ENCODE measurements at places on chromosomes 2 and 18.

- DNase-seq = no peak
Measured at GRCh38 chr18:31197676-31198075, 35.0 kb upstream of the DSC1 start.

DNA sequence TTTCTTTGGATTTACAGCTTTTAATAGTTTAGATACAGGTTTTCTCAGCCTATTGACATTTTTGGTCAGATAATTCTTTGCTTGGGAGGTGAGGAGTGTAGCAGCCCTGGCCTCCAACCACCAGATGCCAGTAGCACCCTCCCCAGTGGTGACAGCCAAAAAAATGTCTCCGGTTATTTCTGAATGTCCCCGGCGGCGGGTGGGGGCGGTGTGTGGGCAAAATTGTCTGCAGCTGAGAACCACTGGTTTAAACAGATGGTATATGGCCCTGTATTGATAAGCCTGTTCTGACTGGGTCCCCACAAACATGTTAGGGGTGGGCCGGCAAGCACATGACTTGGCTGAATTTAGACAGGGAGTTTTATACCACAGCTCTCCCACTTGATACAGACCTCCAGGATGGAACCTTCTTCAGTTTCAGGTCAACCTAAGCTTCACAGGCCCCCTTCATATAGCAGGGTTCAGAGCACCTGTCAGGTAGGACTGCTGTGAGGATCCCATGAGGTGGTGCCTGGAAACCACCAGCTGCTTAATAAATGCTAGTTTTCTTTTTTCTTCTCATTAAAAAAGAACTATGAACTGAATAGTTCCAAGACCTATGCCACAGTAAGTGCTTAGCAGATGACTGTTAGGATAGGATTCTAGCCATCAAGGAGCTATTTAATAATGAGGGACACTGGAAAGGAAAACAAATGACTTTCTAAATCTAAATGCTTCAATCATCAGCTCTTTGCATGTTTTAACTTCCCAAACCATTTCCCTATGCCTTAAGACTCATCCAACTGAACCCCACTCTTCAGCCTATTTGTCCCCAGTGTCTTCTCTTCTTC is 18.1 kb downstream of the LPIN2 start:
- DNase-seq = peak; percentile 81

DNA sequence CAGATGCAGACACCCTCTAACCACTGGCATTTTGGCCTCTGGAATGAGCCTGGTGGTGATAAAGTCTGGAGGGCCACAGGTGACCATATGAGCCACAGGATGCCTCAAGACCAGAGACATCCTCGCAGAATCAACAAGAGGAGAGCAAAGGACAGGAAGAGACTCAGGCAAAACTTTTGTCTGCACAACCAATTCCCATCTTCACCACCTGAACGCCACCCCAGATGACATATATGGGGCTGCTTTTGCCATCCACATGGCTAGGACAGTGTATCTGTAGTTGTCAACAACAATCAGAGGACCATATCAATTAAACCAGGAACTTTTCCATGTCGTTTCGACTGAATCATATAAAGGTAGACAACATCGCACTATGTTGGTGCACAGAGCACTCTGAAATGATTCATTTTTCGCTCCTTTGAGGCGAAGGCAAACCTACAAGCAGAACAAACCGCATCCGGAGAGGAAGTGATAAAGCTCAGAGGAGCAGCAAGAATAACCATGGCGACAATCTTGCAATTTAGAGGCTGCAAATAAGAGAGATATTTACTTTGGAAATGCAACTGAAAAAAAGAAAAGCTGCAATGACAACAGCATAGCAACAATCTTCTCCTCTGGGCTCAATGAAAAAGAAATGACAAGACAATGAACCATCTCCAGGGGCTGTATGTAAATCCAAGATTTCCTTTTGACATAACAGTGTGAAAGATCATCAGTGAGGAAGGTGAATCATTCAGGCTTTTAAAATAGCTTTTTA is 204.5 kb downstream of the ARL4C start:
- peak; percentile 63 for DNase-seq

- DNase-seq = no peak
Measured at GRCh38 chr2:217297096-217297495, 437.2 kb upstream of the TNP1 start.

GRCh38 chr2:241952816-241953215 is 83.3 kb downstream of the RTP5 start:
- DNase-seq = no peak
